ENCODE measurements at places on chromosomes 16 and 17.

DNA sequence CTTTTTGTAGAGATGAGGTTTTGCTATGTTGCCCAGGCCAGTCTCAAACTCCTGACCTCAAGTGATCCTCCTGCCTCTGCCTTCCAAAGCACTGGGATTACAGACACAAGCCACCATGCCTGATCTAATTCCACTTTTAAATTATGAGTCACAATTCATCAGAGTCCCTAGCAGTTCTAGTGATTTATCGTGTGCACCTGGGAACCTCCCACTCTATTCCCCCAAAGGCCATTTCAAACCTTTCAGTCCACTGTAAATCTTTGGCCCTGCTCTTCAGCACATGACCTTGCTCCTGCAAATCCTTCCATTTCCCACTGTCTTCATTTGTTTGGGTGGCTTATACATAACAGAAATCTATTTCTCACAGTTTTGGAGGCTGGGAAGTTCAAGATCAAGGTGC is 73.0 kb downstream of the HS3ST2 start:
- no peak for DNase-seq

GRCh38 chr17:60165971-60166370 is 16.2 kb downstream of the CA4 start:
- no peak for DNase-seq

- DNase-seq = no peak
These were observed 14.4 kb downstream of the NTAN1 start for GRCh38 chr16:15041271-15042004.

GRCh38 chr16:11314309-11314894 is 30.9 kb upstream of the RMI2 start:
- no peak for DNase-seq

GRCh38 chr17:45353043-45353442 is 36.2 kb upstream of the MAP3K14 start:
- DNase-seq = peak; percentile 41

GRCh38 chr16:68786685-68787418 is 49.8 kb downstream of the CDH1 start:
- DNase-seq = no peak

DNA sequence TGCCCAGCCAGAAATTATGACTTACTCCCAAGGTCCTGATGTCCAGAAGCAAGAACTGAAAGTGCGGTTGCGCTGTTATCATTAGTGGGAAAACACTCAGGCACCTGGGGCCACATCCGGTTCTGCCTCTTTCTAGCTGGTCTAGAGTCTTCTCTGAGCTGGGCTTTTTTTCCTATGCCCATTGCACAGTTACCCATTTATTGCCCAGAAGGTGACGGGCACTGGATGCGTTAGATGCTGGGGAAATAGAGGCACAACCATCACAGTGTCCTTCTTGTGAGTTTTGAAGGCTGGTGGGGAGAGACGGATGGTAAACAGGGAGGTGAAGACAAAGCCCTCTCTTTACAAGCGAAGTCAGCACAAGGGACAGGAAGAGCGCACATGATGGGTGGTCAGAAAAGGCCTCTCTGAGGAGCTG is 37.7 kb downstream of the PLCG2 start:
- DNase-seq = peak; percentile 67

DNA sequence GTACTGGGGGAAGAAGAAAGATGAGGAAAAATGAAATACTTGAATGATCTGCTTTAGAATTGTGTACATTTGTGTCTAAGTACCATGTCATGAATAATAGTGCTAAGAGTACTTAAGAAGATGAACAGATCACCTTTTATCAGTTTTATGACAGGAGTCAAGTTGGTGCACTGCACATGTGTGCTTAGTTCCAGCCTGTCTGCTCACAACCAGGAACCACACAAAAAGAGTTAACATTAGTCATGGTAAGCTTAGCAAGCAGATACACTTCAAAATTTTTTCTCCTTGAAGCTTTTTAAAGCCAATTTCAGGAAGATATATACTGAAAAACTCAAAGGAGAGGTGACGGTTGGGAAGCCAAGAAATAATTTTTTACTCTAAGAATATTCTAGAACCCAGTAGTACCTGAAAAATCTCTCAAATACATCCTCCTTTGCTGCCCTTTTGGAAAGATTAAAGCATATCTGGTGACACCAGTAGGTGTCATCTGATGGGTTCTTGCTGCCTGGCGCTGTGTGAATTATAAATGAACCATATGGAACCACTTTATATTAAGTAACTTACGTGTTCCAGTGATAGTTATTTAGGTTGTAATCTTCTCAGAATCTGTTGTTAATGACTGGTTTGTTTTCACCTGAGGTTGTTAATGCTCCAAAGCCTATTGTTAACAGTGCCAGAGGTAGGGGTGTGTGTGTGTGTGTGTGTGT is 93.4 kb downstream of the MSI2 start:
- DNase-seq = no peak
